ENCODE measurements at places on chromosomes 16 and 17.

GRCh38 chr16:56728980-56729734 lies 772 bp upstream of the NUP93 start:
- DNase-seq = no peak

DNA sequence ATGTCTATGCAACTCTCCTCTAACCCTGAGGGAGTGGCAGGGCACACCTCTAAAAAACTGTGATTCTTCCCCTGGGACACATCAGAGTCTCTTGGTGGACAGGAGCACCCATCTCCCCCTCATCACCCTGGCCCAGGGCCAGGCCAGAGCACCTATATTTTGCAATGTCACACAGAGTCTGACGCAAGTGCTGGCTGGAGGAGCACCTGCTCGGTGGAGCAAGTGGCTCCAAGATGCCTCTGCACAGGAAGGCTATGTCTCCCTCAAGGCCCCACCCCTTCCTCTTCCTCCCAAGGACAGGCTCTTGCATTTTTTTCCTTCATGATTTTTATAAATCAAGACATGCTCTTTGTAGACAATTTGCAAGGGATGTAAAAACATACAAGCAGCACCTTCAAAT lies 13.3 kb downstream of the SNN start:
- no peak for DNase-seq

GRCh38 chr17:59425085-59425931 lies 93.9 kb downstream of the YPEL2 start:
- DNase-seq = no peak

- DNase-seq = no peak
Observed at GRCh38 chr17:45924332-45924820, 30.0 kb downstream of the MAPT start.

DNA sequence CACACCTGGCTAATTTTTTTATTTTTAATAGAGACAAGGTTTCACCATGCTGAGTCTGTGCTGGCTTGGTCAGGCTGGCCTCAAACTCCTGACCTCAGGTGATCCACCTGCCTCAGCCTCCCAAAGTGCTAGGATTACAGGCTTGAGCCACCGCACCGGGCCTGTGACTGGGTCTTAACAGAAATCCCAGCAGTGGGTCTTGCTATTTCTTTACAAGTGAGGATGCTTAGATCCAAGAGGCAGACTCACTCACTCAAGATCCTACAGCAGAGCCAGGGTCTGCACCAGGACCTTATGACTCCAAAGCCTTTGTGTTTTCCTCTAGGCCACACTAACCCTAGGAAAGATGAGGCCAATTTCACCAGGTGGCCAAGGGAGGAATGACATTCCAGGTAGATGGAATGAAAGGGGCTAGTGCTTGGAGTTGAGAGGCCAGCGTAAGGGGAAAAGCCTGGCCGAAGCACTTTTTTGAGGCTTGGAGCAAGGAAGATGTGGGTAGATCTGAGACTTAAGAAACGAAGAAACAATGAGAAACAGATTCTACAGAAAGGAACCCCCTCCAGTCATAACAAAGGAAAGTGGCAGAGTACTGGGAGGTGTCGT lies 5.7 kb upstream of the STAT5A start:
- no peak for DNase-seq

- DNase-seq = peak; percentile 45
Observed at GRCh38 chr17:68398691-68399637, 58.3 kb downstream of the WIPI1 start.

DNA sequence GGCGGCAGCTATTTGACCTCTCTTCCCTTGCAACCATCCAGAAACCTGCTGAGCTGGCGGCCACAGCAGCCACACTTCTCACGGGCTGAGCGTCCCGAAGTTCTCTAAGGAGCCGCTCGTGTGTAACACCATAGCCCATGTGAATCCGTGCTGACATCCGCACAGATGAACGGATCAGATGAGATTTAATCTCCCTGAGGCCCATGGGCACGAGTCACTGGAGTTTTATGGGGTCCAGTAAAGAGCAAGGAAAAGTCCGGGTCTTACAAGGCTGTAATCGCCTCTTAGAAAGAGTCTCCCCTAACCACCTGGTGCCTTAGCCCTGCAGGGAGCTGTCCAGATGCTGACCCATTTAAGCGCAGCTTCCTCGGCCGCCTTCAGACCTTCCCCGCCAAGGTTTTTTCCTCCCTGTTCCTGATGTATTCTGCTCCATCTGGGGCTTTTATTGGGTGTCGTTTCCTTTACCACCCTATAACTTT lies 5.5 kb upstream of the CACNG5 start:
- peak; percentile 44 for DNase-seq

DNA sequence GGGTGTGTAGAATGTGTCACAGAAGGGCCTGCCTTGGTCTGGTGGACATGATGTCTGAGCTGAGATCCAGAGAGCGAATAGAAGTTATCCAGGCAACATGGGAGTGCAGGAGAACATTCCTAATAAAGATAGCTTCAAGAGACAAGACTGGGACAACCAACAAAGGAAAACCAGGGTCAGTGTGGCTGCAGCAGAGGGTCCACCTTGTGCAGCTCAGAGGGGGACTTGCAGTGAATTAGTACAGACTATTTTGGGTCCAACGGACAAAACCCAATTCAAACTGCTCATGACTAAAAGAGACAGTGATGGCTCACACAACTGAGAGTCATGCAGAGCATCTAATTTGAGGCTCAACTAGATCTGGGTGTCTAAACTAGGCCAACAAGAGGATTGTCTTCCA lies 192.1 kb downstream of the CBLN1 start:
- no peak for DNase-seq

Data from progenitor cell of endocrine pancreas (in vitro differentiated cells).